ENCODE measurements at places on chromosomes 3 and 15. TPM values are rescaled to one million over a fixed set of nuclear protein-coding genes. Genes with fewer than 3 reads are reported as not detected.

The PPP1R14D gene
- total RNA-seq = not detected

The VWA5B2 gene
- total RNA-seq = not detected

The FURIN gene
- 48.4 TPM for total RNA-seq

The GOLGA6L7 gene
- total RNA-seq = not detected

The GOLGA6L9 gene
- total RNA-seq = 1.6 TPM

The CPNE9 gene
- not detected for total RNA-seq

The PAQR5 gene
- 3.5 TPM for total RNA-seq

The ARHGEF26 gene
- 1.3 TPM for total RNA-seq

The HACL1 gene
- total RNA-seq = 25.0 TPM

The TF gene
- under 0.01 TPM for total RNA-seq

The GP9 gene
- total RNA-seq = not detected

The PCOLCE2 gene
- total RNA-seq = 1.3 TPM

The GHSR gene
- not detected for total RNA-seq

The BCL2A1 gene
- not detected for total RNA-seq

The COL7A1 gene
- total RNA-seq = 57.8 TPM

The AP3B2 gene
- 1.6 TPM for total RNA-seq

The SCAANT1 gene
- total RNA-seq = not detected

The WHAMM gene
- 6.9 TPM for total RNA-seq

The SEMA3G gene
- 0.97 TPM for total RNA-seq

The ZNF660 gene
- 1.7 TPM for total RNA-seq

The ADGRG7 gene
- not detected for total RNA-seq

The GCNT3 gene
- not detected for total RNA-seq

The GPR171 gene
- total RNA-seq = not detected

All from hair follicle dermal papilla cell (primary cell).